ENCODE measurements at places on chromosomes 13 and 19.

GRCh38 chr13:33229446-33230177 lies 55.9 kb downstream of the STARD13 start:
- peak; percentile 32 for DNase-seq

- DNase-seq, result no peak
Measured at GRCh38 chr19:10143681-10144080, 24.0 kb upstream of the EIF3G start.

DNA sequence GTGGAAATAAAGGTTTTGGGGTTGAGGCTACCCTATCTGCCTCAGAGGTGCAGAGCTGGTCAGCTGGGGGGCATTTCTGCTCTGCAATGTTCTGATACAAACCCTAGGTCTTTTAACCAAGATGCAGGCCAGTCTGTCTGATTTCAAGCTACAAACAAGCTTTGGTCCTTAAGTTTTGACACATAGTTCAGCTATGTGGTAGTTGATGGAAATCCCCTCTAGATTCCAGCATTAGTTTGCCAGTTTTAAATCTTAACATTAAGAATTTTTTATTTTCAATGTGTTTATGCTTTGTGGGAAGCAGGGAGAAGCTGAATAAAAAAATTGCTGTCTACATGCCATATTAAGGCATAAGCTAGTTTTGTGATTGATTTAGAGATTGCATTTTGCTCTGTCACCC lies 225.7 kb downstream of the LMO7 start:
- DNase-seq, result no peak

DNA sequence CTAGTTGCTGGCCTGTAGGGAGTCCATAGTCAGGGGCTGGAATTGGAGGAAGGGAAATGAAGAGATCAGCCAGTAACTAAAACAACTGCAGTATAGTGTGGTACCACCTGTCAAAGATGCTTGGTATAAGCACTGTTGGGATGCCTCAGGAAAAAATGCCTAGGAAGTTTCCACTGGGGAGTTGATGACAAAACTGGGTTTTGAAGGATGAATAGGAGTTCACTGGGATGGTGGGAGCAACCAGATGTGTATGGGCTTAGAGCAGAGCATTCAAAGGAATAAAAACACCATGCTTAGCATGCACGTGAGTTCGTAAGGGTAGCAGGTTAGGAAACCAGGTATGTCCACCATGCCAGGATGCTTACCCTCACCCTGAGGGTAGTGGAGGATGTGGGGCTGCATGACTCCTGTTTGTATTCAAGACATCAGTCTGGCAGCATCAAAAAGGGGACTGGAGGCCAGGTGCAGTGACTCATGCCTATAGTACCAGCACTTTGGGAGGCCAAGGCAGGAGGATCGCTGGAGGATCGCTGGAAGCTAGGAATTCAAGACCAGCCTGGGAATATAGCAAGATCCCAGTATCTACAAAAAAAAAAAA lies 7.1 kb downstream of the CATSPERD start:
- no peak for DNase-seq

- no peak for DNase-seq
Measured at GRCh38 chr19:34767951-34768350, 5.1 kb downstream of the ZNF599 start.

- no peak for DNase-seq
Measured at GRCh38 chr13:42039457-42039945, 8.9 kb upstream of the DGKH start.

DNA sequence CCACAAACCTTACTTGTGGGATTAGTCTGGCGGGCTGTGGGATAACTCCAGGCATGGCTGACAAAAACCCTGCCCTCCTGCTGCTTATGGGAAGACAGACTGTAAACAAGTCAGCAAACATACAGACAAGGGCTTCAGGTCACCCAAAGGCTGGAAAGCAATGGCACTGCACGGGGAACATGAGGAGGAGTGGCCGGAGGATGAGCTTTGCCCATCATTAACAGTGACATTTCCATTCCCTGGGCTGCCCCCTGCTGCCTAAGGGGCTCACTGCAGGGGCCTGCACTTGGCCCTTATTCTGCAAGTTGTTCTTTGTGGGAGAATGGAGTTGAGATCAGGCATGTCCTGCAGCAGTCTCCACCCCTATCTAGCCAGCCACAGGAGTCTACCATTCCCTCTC lies 91.3 kb downstream of the UQCRFS1 start:
- no peak for DNase-seq

Measured in C1 segment of cervical spinal cord (tissue), 14 donors.